ENCODE measurements at places on chromosomes 1 and 21.

DNA sequence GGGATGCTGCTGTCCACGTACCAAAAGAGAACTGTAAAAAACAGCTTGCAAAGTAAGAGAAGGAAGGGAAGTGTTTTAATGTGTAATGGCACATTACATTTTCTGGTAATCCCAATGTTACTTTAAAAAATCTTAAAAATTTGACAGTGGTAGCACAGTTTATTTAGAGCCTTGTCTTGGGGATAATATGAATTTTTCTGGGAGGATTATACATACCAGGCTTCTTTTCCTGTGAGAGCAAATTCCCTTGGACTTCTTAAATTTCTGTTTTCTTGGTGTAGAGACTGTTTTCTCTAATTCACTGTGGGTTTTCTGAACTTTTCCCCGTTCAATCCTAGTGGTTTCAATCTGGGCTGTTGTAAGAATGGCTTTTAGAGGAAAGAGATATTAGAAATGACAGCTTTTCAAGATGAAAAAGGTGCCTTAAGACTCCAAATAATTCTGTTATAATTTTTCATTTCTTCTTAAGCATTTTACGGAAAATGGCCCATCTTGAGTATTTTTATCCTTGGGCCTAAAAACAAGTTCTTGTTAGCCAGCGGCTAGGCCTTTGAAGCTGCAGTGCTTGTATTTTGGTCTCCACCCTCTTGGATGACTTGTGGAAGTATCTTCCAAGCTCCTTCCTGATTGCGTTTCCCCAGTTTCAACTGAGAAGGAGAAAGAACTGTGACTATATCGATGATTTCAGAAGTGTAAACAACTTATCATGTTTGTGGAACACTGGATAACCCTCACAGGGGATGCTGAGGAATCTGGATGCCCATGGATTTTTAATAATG, 70.0 kb downstream of the LEPR start:
- DNase-seq: no peak

GRCh38 chr1:50111503-50111902, 2.8 kb downstream of the ELAVL4 start:
- DNase-seq: no peak

DNA sequence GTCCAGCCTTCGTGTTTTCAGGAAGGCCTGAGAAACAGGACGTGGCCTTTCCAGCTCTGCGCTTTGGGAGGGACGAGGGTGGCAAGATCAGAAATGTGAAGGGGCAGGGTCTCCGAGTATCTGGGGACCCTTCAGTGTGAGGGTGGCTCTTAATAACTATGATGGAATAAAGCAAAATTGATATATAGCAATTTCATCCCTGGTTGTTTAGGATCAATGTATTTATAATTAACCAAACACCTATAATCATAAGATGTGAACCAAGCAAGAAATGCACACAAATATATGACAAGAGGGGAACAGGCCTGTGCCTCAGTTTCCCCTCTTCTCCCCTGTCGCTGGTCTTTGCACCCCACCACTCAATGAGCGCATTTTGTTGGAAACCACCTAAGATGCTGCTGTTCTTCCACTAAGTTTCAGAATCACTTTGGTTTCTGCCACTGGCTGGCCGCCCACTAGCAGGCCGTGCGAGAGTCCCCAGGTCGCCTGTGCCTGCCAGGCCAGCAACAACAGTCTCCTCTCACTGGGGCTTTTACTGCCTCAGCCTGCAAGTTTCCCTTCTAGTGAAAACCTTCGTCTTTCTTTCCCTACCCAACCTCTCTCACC, 36.6 kb downstream of the UBASH3A start:
- DNase-seq: no peak

DNA sequence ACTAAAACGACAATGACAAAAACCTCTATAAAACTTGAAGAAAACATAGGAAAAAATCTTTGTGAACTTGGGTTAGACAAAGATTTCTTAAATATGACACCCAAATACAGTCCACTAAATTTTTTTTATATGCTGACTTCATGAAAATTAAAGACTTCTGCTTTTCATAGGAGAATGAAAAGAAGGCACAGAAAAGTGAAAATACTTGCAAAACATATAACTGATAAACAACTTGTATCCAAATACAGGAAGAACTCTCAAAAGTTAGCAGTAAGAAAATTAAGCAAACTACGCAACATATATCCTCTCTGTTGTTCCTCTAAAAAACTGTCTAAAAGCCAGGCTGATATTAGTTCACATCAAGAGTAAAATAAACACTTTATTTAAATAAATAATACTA, 53.6 kb downstream of the KIFAP3 start:
- DNase-seq: no peak

GRCh38 chr1:234842726-234843641, 233.0 kb upstream of the IRF2BP2 start:
- no peak for DNase-seq

GRCh38 chr1:44696789-44697345, 22.4 kb downstream of the ARMH1 start:
- no peak for DNase-seq

- DNase-seq: no peak
These were observed 115.1 kb downstream of the PLXNA2 start for GRCh38 chr1:208129060-208129459.

DNA sequence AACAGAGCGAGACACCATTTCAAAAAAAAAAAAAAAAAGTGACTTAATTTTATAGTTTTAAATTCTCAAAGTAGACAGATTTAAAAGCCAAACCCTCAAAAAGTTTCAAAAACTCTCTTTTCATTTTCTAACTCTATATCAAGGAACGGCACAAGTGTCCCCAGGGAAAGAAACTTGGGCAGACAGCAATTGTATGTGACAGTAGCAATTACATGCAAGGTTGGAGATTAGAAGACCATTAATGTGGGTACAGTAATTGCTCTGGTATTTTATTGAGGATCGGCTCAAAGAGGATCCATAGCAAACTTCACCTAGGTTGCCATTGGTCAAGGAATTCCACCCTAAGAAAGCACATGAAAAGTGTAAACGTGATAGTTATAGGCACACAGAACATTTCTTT, 46.2 kb downstream of the ACBD6 start:
- no peak for DNase-seq

- DNase-seq: peak; percentile 80
These were observed 812 bp downstream of the NBPF1 start for GRCh38 chr1:16612332-16613172.

DNA sequence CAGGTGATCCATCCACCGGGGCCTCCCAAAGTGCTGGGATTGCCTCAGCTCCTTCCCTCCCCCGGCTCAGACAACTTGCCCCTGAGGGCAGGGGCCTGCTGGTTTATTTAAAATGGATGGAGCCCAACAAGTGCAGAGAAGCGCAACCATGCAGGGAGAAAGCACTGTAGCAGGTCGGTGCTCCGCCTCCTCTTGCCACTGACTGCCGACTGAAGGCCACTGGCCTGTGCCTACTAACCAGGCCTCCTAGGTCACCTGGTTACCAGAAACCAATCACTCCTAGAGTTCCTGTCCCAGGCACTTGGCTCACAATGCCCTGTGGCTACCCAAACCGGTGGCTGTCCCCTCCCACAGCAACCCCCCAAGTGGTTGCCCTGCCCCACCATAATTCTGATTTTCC, 35.9 kb downstream of the ZNF695 start:
- DNase-seq: no peak

- DNase-seq: peak; percentile 84
These were observed 83.9 kb upstream of the IPO9 start for GRCh38 chr1:201745023-201745422.

GRCh38 chr1:153629343-153629665, 1.1 kb downstream of the S100A1 start:
- no peak for DNase-seq
